Chondrocyte (in vitro differentiated cells): ENCODE measurements at places on chromosomes 13 and 19. TPM values are rescaled to one million over a fixed set of nuclear protein-coding genes. Genes with fewer than 3 reads are reported as not detected.

DNA sequence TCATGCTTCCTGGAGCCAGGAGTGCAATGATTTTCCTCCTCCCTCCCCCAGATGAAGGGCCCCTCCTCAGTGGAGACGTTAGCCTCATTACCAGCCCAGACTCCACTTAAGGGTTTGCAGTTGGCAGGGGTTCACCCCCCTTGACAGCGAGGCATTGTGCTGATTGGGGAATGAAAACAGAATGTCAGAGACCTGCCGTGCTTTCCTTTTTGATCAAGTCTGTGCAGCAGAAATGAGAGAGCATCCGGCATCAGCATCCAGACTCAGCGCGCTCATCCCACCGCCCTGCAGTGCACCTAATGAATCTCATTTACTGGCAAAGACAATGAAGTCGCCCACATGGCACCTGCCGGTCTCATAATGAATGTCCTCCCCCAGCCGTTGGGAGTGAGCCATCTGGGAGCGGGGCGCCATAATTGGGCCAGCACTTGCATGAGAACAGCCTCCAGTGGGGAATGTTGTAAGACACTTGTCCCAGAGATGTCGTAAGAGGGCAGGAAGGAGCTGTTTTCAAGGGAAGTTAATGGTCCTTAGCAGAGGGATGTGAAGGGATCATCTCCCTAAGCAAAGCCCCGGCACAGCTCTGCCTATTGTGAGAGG, 98.3 kb upstream of the UQCRFS1 start:
- DNase-seq: no peak

GRCh38 chr19:13748169-13748828, 16.0 kb upstream of the MRI1 start:
- no peak for DNase-seq

COQ8B gene
- total RNA-seq: 26.8 to 36.8 TPM (median 29.7 TPM) in 3 replicates

DNA sequence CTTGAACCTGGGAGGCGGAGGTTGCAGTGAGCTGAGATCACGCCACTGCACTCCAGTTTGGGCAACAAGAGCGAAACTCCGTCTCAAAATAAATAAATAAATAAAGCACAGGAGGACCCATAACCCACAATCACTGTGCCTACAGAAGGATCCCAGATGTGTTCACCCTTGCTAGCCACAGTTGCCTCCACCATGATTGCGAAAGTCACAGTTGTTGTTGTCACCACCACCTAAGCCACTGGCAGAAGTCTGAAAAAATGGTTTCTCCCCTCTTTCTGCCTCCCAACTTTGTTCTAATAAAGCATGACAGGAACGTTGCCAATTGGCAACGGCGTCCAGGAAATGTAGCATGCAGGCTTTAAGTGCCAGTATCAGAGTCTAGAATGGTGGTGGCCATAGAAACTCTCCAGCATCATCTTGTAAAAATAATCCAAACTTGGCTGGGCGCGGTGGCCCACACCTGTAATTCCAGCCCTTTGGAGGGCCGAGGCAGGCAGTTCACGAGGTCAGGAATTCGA, 2.2 kb upstream of the EPS15L1 start:
- no peak for DNase-seq

LHB gene
- not detected in 3 replicates for total RNA-seq

GRCh38 chr13:26435646-26436045, 121.8 kb upstream of the WASF3 start:
- DNase-seq: no peak
